ENCODE measurements at places on chromosomes 13 and 19. TPM values are rescaled to one million over a fixed set of nuclear protein-coding genes. Genes with fewer than 3 reads are reported as not detected.

Gene PSPN
- 0.84 TPM for total RNA-seq

Gene HIF3A
- total RNA-seq, result 10.1 TPM

Gene CDC37
- 343 TPM for total RNA-seq

Gene ELANE
- not detected for total RNA-seq

Gene LIM2
- not detected for total RNA-seq

Gene AMH
- total RNA-seq, result not detected

Gene SMIM44
- not detected for total RNA-seq

Gene DLEU7
- not detected for total RNA-seq

Gene SYMPK
- 48.7 TPM for total RNA-seq

Gene CKM
- not detected for total RNA-seq

Gene ZNF135
- 0.93 TPM for total RNA-seq

Gene CYP4F2
- not detected for total RNA-seq

Gene NDUFB7
- total RNA-seq, result 481 TPM

Gene KLK4
- total RNA-seq, result not detected

Gene CEACAM1
- 13.3 TPM for total RNA-seq

Gene SIGLEC8
- not detected for total RNA-seq

Gene SYNGR4
- not detected for total RNA-seq

Gene JUNB
- total RNA-seq, result 67.1 TPM

Gene KLK11
- not detected for total RNA-seq
